NCI-H1436 (cell line): ENCODE measurements at places on chromosomes 5 and 9.

- DNase-seq = no peak
These were observed 584 bp upstream of the KLF9 start for GRCh38 chr9:70415041-70415440.

GRCh38 chr9:131546336-131547084 is 1.2 kb downstream of the PRRT1B start:
- DNase-seq = no peak

DNA sequence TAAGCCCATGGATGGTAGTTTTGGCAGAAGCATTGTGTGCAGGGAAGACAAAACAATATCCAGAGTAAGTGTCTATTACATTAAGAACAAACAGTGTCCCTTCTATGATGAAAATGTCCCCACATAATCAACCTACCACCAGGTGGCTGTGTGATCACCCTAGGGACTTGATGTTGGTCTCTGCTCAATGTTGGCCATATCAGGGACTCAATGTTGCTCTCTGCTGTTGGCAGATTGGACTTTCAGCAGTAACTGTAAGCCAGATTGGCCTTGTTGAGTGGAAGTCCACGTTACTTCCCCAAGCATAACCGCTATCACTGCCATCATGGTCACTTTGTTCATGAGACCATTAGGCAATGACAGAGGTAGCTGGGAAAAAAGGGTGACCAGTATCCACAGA is 52.8 kb upstream of the PRSS3 start:
- DNase-seq = no peak

DNA sequence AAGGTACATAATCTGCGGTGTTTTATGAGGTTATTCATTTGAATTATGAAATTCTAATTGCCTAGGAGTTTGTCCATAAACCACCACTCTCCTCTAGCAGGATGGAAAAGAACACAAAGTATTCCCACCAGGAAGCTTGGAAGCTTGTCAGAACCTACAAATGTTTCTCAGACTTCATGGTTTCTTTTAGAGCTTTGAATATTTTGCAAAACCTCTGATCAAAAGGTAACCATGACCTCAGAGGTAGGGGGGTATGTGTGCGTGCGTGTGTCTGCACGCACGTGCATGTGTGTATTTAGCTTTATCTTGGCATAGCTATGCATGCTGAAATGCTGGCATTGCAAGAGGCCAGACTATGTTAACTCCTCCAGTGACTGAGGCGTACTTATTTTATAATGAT is 847.0 kb downstream of the TLE1 start:
- no peak for DNase-seq

- DNase-seq = no peak
These were observed 104.6 kb downstream of the MSX2 start for GRCh38 chr5:174828804-174829510.

DNA sequence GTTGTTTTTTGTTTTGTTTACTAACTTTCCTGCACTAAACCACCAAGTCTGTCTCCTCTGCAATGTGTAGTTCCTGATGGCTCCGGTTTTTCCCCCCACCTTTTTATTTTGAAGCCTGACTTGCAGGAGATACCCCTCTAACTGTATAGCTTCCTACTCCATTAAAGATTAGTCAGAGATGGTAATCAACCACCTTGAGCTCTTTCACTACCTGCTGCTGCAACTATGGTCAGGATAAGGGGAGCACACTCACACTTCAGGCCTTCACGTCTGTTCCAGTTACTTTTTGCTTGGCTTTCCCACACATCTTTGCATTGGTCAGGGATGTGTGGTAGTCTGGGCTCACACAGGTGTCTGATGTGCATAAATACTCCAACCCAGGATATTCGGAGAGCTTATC is 63.4 kb downstream of the NR6A1 start:
- DNase-seq = no peak

DNA sequence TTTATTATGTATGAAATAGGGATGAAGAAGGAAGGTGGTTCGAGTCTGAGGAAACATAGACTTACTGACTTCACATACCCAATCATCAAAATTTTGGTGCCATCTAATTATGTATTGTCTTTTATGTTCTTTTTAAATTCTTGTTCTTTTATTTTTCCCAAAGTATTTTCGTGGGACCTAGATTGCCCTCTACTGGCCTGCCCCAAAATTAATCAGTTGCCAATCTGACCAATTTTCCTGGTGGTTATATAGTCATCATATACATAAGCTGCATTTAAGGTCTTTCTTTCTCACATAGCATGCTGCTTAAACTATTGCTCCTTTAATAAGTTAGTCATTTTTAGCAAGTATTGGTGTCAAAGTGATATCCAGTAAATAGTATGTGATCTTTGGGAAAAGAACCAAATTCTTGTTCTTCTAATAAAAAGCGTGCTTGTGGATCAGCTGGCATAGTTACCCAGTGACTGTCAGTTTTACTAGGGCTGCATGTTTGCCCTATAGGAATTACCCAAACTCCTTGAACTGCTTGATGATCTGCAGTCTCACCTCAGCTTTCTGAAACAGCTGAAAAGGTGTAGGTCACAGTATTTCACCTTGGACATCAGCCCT is 223.5 kb downstream of the SH3GL2 start:
- no peak for DNase-seq

DNA sequence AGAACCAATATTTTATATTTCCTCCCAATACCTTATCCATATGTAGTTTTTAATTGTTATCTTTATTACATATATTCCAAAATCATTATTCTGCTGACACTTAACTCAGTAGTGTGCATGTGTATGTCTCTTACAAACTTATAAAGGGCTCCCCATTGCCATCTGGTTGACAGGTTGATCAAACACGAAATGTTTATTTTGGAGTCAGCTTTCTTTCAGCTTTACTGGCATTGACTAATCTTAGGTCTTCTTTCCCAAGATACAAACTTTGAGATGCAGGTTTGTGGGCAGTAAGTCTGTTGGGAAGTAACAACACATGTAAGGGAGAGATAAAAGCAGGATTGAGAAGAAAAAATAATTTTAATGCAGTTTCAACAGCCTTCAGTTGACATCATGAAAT is 716.0 kb upstream of the CHD1 start:
- no peak for DNase-seq

- peak; percentile 43 for DNase-seq
These were observed 1.3 kb upstream of the ST8SIA4 start for GRCh38 chr5:100904259-100904861.

DNA sequence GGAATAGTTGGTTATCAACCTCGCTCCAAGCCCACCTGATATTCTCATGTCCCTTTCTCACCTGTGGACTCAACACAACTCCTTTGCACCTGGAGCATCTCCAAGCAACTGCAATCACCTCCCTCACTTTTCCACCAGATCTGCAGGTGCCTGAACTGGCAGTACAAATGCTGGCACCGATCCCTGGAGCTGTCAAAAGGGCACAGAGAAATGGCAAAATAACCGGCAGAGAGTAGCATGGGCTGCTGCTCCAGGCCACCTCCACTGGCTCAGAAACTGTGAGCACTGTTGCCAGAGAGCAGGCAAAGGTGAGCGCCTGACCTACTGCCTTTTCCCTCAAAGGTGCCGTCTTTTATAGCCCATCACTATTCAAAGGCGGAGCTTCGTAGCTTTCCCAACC is 14.7 kb downstream of the EQTN start:
- no peak for DNase-seq

GRCh38 chr5:16737209-16737608 is 120.4 kb upstream of the RETREG1 start:
- DNase-seq = no peak

GRCh38 chr5:12023614-12024241 is 119.5 kb upstream of the CTNND2 start:
- no peak for DNase-seq

- DNase-seq = no peak
These were observed 253.4 kb downstream of the ARHGAP26 start for GRCh38 chr5:143023411-143024096.

DNA sequence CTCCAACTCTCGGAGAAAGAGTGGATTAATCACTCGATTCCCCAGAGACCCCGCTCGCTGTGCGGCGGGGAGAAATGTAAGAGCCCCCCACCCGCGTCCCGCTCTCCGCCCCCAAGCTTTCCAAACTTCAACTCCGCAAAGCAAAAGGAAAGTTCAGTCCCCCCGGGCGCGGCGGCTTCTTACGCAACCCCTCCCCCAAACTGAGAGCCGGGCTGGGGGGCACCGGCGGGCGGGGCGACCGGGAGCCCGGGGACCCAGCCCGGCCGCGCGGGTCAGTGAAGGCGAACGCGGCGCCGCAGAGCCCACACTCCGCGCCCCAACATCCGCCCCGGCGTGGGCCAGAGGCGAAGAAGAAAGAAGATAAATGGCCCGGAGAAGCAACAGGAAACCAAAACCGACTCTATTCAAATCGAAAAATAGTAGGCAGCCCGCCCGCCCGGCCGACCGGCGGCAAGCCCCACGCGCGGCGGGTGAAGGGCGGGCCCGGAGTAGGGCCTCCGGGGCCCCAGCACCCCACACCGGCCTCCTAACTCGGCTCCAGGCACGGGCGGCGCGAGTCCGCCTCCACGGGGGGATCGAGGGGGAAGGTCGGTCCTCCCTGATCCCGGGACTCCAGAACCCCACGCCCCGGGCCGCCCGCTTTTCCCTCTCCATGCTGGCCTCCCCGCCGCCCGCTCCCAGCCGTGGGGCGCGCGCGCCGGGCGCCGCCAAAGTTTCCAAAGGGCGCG is 720 bp downstream of the NOTCH1 start:
- no peak for DNase-seq

- DNase-seq = no peak
These were observed 624.7 kb upstream of the ACO1 start for GRCh38 chr9:31759703-31760102.

DNA sequence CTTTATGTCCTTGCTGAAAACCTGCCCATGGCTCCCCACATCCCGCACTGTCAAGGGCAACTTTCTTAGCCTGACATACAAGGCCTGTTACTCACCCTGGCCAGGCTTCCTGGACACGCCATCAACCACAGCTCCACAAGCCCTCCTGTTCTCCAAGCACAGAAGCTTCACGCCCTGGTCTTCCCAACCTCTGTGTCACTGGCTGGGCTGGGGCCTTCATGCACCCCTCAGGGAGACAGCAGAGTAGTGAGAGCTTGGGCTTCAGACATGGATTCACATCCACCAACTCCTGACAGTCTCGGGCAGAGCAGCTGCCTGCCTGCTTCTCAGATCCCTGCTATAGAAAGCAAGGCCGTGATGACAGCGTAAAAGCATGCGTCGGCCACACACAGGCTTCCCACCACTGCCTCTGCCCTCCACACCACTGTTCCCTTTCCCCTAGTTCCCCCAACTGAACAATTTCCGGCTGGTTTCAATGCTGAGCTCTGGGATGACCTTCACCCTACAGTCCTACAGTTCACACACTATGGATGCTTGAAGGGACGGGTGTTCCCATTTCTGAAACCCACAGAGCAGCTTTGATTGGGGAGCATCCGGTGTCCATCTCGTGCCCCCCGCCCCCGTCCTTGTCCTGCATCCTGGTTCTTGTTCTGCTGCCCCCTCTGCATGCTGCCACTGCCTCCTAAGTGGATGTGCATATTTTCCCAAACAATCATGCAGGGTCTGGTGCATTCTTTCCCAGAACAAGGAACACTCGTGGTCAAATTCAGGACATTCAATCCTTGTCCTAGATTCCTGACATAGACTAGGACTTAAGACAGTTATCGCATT is 33.4 kb upstream of the ADAMTS2 start:
- no peak for DNase-seq

DNA sequence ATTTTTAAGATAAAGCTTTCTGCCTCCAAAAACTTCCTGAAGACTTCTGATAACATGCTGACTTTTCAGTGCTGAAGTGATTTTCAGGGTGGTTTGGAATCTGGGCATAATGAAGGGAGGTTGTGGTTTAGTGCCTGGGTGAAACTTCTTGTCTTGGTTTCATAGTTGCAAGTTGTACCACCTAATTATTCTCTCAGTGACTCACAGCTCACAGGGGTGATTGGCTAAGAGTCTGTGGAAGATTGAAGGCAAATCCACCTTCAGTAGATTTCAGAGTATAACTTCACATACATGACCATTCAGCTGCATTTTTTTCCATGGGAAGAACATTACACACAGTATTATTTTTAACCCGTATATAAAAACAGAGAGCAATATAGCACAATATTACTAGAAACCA is 199.9 kb downstream of the PTTG1 start:
- DNase-seq = no peak
